ENCODE measurements at places on chromosomes 7 and 10.

DNA sequence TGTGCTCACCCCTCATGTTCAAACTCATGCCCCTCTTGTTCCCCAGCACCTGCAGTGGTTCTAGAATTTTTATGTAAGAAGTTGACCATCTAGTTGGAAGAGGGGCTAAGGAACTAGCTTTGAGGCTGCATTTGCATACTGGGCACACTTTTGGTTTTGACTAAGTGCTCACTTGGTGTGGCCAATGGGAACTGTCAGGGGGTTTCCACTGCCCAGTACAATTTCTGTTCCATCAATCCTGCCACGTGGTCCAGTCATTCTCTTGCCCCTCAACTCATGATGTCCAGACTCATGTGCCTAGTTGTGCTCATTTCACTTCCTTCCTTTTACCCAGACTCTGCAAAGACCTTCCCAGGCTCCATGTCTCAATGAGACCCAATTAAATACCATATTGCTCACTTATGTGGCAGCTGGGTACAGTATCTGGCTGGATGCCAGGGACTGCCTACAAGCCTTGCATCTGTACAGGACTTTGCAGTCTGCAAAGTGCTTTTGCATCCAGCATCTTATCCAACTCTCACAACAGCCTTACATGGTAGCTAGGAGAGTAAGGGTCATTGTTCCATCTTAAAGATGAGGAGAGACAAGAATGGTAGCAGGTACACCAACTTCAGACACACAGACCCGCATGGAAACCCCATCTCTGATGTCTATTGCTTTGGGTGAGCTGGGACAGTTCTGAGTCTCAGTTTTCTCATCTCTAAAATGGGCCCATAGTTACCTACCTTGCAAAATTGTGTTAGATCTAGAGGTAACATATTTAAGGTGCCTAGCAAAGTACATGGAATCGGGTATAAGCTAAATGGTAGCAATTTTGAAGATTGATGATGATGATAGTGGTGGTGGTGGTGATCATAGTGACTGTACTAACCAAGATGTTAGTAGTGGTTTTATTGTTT is 30.1 kb upstream of the KCNMA1 start:
- no peak for DNase-seq

DNA sequence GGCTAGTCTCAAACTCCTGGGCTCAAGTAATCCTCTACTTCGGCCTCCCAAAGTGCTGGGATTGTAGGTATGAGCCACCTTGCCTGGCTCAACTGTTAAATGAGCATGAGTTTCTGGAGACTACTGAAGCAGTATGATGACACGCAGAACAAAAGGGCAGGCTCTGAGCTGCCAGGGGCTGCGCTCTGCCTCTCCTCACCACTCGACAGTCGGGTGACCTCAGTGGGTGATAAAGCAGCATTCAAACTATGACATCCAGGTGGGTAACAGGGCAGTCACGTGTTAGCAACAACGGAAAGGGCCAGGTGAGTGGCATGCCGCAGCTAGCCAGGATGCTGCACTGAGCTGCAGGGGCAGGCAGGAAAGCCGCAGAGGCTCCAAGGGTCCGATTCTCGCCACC is 71.5 kb downstream of the CYTH3 start:
- DNase-seq = no peak

GRCh38 chr7:2066251-2066919 is 166.4 kb downstream of the MAD1L1 start:
- no peak for DNase-seq

GRCh38 chr10:86355571-86356038 is 11.0 kb downstream of the GRID1 start:
- DNase-seq = no peak

DNA sequence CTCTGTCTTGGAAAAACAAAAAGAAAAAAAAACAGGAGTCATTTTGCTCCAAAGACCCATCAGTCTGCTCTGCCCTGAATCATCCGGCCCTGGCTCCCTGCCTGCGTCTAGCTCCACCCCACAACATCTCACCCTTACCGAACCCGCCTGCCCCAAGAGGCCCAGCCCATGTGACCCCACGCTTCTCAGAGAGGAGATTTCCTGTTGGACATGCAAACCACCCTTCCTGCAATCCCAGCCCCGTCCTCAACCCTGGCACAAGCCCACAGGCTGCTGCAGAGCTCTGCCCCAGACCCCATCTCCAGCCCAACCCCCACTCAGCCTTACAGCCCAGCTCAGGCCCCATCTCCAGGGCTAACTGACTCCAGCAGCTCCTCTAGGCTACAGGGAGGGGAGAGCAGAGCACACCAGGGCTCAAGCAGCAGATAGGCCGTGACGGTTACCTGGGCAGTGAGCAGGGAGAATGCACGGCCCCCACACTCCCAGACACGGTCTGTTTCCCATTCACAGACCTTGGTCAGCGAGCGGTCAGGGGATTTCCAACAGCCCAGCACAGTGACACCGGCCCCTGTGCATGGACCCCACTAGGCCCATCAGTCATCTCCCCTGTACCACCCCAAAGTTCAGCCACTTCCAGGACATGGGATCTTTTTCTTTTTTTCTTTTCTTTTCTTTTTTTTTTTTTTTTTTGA is 69.9 kb upstream of the GTF2I start:
- DNase-seq = peak; percentile 50

- no peak for DNase-seq
These were observed 15.4 kb upstream of the MEST start for GRCh38 chr7:130476297-130477150.
